ENCODE measurements at places on chromosomes 13 and 19.

GRCh38 chr13:113607056-113607888, 22.7 kb downstream of the TFDP1 start:
- DNase-seq: no peak

- no peak for DNase-seq
Measured at GRCh38 chr13:44818428-44818827, 170.8 kb downstream of the NUFIP1 start.

DNA sequence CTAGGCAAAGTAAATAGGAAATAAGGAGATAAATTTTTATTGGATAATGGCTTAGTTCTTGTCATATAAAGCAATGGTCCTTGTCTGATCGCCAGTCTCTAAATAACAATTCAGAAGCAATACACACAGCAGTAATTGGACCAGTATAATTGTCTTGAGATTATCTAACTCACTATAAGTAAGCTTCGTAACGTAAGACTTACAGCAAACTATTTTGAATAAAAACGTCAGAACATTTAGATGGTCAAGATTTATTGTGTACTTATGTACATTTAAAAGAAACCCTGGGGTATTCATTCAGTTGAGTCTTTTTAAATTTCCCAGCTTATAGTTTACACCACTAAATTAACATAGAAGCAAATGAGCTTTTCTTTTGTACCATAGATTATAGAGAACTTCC, 20.2 kb upstream of the TRPC4 start:
- no peak for DNase-seq

DNA sequence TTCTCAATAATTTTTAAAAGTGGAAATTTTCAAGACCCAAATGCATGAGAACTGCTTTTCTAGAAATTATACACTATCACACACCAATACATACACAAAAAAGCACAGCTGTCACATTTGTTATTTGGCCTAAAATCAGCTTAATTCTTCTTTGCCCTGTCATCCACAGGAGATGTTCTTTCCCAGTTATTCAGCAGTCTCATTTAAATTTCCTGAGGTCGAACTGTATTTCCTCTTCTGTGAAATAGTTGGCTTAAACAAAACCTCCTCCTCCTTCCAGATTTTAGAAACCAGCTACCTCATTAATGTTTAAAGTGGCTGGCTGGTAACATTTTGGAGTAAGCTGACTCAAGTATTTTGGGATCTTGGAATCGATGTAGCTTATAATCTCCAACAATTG, 39.1 kb downstream of the SMAD9 start:
- no peak for DNase-seq

DNA sequence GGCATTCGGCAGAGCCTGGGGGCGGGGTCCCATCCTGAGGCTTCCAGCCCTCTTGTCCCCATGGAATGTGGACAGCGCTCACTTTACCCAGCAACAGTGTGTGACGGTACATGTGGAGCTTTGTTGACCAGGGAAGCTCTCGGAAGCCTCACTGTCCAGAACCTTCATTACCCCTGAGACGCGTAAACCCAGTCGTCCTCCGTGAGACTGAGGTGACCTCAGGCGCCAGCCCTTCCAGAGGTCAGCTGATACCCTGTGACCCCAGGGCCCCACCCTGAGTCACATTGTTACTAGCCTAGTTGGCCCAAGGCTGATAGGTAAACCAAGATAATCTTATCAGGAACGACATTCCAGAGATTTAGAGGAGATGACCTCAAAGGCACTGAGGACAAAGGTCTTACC, 10.2 kb upstream of the TMEM160 start:
- no peak for DNase-seq

DNA sequence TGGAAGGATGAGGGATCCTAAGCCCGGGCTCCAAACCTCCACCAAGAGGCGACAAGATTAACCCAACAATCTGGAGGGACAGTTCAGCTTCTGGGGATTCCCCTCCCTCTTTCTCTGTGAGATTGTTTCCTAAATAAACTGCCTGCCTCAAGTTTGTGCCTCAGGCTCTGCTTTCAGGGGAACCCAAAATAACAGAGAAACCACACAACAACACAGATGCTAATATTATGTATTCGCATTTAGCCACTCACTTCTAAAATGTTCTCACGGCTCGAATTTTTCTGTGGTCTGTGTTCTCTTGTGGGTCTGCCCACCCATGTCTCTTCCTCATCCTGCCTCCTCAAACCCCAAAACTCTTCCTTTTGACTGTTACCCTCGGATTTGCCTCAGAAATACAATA, 1381.1 kb upstream of the SLC10A2 start:
- no peak for DNase-seq

DNA sequence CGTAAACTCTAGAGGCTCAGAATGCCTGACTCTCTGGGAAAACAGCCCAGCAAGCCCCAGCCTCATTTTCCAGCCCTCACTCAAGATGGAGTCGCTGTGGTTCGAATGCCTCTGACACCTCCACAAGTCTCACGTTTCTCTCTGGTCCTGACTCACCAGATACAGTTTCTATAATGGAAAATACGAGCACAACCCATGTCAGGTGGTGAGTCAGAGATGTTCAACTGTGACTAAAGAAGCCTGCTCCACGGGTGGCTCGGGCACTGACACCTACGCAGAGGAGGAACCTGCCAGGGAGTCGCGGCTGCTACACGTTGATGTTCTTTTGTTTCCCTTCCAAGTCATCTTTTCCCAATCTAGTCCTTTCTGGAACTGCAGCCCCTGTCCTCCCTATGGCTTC, 87.1 kb upstream of the STK24 start:
- no peak for DNase-seq

DNA sequence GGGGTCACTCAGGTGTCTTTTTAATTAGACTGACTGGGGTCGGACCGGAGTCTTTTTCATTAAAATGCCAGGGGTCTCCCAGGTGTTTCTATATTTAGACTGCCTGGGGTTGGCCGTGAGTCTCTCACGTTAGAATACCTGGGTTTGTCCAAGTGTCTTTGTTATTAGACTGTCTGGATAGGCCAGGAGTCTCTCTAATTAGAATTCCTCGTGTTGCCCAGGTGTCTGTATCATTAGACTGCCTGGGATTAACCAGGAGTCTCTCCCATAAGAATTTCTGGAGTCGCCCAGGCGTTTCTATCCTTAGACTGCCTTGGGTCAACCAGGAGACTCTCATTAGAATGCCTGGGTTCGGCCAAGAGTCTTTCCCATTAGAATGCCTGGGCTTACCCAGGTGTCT, 1445.7 kb downstream of the UQCRFS1 start:
- no peak for DNase-seq

DNA sequence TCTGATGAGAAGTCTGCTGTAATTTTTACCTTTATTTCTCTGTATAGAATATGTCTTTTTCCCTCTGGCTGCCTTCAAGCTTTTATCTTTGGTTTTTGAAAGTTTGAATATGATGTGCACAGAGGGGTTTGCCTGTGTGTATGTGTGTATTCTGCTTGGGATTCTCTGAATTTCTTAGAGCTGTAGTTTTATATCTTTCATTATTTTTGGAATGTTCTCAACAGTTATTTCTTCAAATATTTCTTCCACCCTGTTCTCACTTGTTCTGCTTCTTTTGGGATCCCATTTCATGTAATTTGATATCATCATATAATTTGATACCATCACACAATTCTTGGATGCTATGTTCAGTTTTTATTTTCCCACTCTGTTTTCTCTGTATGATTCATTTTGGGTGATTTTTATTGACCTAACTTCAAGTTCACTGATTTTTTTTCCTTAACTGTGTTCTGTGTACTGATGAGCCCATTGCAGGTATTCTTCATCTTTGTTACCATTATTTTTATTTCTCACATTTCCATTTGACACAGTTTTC, 7.5 kb downstream of the COG3 start:
- DNase-seq: no peak

DNA sequence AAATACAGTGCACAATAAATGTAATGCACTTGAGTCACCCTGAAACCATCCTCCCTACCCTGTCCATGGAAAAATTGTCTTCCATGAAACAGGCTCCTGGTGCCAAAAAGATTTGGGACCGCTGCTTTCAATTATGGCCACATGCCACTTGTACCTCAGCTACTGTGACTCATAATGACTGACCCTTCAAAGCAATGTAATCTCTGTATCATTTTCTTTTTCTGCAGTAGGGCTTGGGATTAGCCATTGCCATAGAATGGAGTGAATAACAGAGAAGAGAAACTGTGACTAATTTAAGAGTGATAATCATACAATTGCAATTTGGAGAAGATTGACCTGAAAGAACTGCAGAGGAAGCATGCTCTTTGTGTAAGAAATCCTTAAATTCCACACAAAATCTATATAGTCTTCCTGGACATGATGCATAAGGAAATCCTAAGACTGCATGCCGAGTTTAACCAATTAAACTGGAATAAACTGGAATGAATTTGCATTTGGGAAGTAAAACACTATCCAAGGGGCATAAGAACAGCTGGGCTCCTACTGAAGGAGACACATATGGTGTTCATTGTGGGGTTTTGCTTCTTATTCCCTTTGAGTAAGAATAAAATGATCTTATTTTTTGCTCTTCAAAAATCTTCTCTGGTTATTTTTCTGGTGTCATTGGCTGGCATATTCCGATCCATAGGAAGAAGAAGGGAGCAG, 59.5 kb upstream of the SLC7A1 start:
- DNase-seq: no peak

DNA sequence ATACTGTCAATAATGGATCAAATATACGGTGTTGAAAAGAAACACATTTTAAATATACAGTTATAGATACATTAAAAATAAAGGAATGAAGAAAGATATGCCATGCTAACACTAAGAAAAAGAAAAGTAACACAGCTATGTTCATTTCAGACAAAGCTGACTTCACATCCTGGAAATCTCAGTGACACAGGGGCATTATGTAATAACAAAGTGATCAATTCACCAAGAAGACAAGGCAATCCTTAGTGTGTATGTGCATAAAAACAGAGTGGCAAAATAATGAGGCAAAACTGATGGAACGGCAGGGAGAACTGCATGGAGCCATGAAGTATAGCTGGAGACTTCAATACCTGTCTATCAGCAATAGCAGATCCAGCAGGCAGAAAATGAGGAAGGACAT, 13.1 kb downstream of the ZNF14 start:
- no peak for DNase-seq

DNA sequence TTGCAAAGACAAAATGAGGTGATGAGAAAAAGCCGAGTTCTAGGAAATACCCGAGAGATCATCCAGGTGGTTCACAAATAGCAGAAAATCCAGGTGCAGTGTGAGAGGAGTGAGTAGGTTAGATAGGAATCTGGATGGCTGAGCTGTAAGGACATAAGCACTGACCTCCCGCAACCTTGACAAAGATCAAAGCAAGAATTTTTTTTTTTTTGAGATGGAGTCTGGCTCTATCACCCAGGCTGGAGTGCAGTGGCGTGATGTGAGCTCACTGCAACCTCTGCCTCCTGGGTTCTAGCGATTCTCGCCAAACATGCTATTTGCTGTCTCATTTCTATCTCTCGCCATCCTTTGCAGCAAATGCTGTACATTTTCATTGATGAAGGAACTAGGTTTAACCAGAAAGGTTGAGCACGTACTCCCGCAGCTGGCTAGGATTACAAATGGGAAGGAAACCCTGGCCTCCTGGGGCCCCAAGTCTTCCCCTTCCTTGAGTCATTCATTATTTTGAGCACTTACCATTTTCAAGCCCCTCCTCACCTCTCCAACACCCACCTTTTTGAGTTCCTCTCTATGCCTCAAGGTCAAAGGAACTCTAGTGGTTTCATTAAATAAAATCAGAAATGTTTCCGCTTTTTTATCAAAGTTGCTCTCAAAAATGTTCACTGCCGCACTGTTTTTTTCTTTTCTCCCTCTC, 38.8 kb downstream of the NLRP12 start:
- no peak for DNase-seq

GRCh38 chr13:52025475-52026245, 1.2 kb downstream of the UTP14C start:
- no peak for DNase-seq

- DNase-seq: peak; percentile 42
Measured at GRCh38 chr19:19053508-19054314, 10.1 kb upstream of the SLC25A42 start.

DNA sequence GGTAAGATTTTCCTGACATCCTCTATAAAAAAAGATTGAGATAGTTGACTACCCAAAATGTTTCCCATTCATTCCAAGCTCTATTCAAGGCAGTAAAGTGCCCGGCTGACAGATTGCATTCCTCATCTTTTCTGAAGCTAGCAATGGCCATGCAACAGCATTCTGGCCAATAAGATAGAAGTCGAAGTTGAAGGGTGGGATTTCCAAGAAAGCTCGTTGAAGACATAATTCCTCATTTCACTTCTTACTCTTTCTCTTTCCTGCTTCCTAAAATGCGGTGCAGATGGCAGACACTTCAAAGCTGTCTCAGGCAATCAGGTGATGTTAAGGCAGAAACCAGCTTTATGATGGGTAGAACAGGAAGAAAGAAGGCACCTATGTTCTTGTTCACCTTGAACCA, 13.4 kb upstream of the ALOX5AP start:
- no peak for DNase-seq

DNA sequence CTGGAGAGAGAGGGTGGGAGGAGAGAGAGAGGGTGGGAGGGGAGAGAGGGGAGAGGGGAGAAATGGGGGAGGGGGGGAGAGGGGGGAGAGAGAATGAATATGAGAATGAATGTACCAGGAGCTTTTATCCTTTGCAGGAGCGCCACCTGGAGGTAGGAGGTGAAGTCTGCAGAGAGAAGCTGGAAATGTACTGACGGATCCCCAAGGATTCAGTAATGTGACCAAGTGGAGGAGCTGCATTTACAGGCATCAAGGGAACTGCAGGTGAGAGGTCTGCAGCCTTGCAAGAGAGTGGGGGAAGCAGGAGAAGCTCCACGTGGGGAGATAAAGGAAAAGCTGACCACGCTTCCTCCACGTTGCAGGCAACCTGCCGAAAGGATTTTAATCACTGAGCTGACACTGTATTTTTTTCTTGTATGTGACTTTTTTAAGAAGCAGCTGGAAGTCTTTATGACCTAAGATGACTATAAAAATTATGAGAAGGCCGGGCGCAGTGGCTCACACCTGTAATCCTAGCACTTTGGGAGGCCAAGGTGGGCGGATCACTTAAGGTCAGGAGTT, 33.7 kb downstream of the VSTM1 start:
- DNase-seq: peak; percentile 36

GRCh38 chr13:113040597-113041292, 64.8 kb upstream of the F7 start:
- no peak for DNase-seq

GRCh38 chr19:8517551-8518442, 3.8 kb upstream of the ZNF414 start:
- peak; percentile 31 for DNase-seq

DNA sequence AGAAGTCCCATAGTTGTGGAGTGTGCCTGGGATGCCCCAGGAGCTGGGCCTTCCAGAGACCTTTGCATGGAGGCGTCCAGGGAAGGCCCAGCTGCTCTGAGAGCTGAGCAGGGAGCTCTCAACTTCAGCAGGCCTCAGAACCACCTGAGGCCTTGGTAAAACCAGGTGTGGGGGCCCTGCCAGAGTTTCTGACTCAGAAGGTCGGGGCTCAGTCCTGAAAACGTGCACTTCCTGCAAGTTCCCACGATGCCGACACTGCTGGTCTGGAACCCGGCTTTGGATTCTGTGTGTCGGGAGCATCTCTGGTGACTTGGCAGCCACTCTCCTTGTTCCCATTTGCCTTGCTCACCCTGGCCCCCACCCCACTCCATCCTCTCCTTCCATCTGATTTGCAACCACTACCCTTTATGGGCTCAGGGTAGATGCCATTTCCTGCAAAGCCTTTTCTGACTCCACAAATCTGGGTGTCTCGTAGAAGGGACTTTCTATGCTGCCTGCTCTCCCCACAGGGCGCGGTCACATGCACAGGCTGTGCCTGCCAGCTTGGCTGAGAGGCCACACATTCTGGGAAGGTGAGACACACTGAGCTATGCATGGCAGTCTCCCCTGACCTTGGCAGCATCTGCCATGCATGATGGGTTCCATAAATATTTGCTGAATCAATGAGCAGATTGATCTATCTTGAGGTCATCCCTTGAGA, 244.7 kb downstream of the COL4A1 start:
- DNase-seq: no peak

Data from T-helper 1 cell (primary cell).